ENCODE measurements at places on chromosomes 16 and 17. TPM values are rescaled to one million over a fixed set of nuclear protein-coding genes. Genes with fewer than 3 reads are reported as not detected.

UNC119 gene
- total RNA-seq = 23.2 TPM

ERI2 gene
- 30.2 TPM for total RNA-seq

CD300LB gene
- not detected for total RNA-seq

ITGB3 gene
- total RNA-seq = 6.8 TPM

KRT24 gene
- total RNA-seq = 4.2 TPM

SMIM5 gene
- total RNA-seq = 20.7 TPM

KRT14 gene
- total RNA-seq = not detected

LRRC75A gene
- 52.6 TPM for total RNA-seq

RGS11 gene
- total RNA-seq = 8.1 TPM

DNA sequence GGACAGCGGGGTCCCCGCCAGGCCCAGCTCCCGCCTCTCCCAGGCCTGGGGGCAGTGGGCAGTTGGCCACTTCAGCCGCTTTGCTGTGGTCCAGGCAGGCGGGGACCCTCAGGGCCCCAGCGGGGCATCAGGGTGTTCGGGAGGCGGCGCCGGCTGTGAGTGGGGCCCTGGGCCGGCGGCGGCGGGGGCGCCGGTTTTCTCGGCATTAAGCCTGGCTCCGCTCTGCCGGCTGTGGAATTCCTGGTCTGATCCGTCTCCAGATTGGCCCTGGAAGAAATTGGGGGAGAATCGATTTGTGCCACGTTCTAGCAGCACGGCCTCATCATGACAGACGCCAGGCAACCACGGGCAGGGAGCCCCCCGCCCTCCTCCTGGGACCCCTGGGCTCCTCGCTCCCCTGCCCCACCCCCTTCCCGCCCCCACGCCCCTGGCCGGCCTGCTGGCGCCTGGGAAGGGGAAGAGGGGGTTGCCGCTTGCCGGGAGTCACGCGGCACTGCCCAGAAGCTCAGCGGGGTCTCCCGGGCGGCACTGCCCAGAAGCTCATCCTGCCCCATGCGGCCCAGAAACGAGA lies 28.6 kb upstream of the SSTR5 start:
- DNase-seq = no peak

- no peak for DNase-seq
Measured at GRCh38 chr16:5925850-5926249, 828.3 kb upstream of the EEF2KMT start.

- DNase-seq = no peak
Measured at GRCh38 chr16:49743203-49743464, 112.8 kb downstream of the ZNF423 start.

DNA sequence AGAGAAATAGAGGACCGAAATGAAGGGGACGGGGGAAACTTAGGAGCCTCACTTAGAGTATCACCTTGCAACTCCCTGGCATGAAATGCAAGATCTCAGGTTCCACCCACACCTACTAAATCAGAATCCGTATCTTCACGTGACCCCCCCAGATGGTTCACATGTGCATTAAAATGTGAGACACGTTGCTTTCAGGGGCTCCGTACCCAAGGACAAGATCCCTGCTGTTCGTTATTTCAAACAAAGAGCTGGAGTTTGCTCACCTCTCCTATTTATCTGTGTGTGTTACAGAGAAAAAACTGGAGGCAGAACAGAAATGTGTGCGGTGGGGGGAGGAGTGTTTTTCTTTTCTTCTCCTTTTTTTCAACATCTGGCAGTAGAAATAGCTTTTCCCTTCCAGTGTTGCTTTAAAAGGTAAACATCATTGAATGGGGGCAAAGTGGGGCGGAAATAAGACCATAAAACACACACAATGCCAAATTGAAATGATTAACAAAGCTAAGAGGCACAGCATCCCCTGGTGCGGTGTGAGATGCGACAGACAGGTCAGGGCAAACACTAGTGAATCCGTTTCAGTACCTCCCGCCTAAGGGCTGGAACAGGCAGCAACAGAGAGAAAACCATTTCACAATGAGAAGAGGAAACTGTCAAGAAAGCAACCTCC lies 145.4 kb downstream of the SOX9 start:
- no peak for DNase-seq

DNA sequence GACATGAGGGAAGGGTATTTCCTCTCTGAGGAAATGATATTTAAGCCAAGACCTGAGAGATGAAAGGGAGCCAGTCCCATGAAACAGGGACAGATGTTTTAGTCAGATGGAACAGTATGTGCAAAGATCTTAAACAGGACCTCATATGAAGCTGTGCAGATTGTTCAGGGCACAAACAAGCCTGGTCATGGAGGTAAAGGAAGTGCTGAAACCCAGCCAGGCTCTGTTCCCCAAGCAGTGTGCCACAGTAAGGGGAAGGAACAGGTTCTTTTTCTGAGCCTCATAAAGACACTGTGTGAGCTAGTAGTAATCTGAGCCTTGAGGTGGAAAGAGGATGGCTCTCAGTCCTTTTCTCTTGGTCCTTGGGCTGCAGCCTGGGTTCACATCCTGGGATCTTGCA lies 159.9 kb downstream of the ANKFN1 start:
- DNase-seq = no peak

- DNase-seq = peak; percentile 20
Measured at GRCh38 chr17:65457183-65457582, 104.3 kb downstream of the AXIN2 start.

DNA sequence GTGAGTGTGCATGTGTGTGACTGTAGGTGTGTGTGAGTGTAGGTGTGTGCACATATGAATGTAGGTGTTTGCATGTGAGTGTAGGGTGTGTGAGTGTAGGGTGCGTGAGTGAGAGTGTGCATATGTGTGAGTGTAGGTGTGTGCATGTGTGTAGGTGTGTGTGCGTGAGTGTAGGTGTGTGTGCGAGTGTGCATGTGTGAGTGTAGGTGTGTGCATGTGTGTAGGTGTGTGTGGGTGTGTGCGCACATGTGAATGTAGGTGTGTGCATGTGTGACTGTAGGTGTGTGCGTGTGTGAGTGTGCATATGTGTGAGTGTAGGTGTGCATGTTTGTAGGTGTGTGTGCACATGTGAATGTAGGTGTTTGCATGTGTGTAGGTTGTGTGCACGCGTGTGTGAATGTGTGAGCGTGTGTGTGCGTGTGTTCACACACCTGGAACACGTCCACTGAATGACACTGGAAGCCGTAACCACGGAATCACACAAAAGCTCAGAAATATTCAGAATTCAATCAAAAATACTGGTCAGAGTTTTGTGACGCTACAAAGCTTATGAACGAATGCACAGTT lies 30.6 kb downstream of the MRM3 start:
- no peak for DNase-seq

- DNase-seq = no peak
Measured at GRCh38 chr17:67682196-67682595, 35.5 kb upstream of the NOL11 start.

- no peak for DNase-seq
Measured at GRCh38 chr16:58847902-58848661, 114.0 kb upstream of the GOT2 start.

GRCh38 chr17:61907361-61907760 lies 20.4 kb downstream of the INTS2 start:
- no peak for DNase-seq

- DNase-seq = no peak
Measured at GRCh38 chr16:79164388-79164995, 436.0 kb downstream of the MAF start.

GRCh38 chr17:48100160-48100559 lies 1.1 kb downstream of the CBX1 start:
- no peak for DNase-seq

- no peak for DNase-seq
Measured at GRCh38 chr16:12059216-12059769, 82.8 kb downstream of the SNX29 start.

- DNase-seq = peak; percentile 79
Measured at GRCh38 chr16:70749006-70749678, 51.8 kb downstream of the VAC14 start.

DNA sequence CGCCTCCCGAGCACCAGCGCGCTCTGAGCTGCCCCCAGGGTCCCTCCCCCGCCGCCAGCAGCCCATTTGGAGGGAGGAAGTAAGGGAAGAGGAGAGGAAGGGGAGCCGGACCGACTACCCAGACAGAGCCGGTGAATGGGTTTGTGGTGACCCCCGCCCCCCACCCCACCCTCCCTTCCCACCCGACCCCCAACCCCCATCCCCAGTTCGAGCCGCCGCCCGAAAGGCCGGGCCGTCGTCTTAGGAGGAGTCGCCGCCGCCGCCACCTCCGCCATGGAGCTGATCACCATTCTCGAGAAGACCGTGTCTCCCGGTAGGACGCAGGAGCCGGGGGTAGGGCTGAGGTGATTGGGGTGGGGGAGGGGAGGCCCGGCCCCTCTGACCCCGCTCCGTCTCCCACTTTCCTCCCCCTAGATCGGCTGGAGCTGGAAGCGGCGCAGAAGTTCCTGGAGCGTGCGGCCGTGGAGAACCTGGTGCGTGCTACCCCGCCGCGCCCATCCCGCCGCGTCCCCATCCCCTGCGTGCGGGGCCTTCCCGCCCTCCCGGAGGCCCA lies 329 bp downstream of the KPNB1 start:
- no peak for DNase-seq
